ENCODE measurements at places on chromosomes 11 and 22. TPM values are rescaled to one million over a fixed set of nuclear protein-coding genes. Genes with fewer than 3 reads are reported as not detected.

Gene RIN1
- total RNA-seq, result 1.8 TPM

GRCh38 chr11:7364660-7365059 lies 113.0 kb downstream of the SYT9 start:
- DNase-seq, result no peak

Gene CNTN5
- total RNA-seq, result not detected

Gene NPAS4
- 0.89 TPM for total RNA-seq

GRCh38 chr11:43723617-43724016 lies 43.1 kb downstream of the HSD17B12 start:
- no peak for DNase-seq

Gene CDC42BPG
- total RNA-seq, result 32.5 TPM

DNA sequence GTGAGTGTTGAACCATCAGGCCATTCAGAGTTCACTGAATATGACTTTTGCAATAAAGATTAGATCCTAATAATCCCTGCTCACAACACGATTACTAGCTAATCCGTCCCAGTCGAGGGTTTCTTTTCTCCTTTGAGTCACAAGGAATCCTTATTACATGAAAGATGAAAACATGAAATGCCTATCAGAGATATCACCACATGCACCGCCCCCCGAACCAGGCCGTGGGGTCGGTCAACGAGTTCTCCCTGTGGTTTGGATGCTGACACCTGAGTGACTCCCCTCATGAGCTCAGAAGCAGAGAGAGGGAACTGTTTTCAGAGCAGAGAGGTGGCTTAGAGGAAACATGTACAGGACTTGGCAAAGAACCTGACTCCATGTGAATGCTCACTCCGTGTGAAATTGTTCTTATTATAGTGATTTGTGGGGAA lies 263.3 kb downstream of the ETS1 start:
- peak; percentile 19 for DNase-seq

DNA sequence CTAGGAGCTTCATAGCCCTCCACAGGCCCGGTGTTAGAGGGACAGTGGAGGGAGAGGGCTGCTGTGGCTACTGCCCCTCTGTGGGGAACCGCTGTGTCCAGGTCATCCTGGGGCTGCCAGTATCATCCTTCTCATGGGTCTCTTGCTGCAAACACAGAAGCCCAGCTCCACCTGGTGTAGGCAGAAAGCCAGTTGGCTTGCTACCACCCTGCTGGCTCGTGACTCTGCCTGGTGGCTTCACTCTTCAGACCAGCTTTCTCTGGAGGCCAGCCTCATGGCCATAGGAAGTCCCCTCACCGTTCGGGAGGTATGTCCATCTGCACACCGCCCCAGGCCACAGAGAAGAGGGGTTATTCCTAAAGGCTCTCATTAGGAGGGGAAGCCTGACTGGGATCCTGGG lies 19.4 kb upstream of the SUSD2 start:
- DNase-seq, result no peak

Gene OR2D2
- not detected for total RNA-seq

- DNase-seq, result no peak
Measured at GRCh38 chr11:122220321-122220720, 104.3 kb upstream of the BLID start.

Gene MS4A1
- 3.5 TPM for total RNA-seq

GRCh38 chr11:42311514-42311913 lies 852.1 kb upstream of the LRRC4C start:
- DNase-seq, result peak; percentile 19

GRCh38 chr11:26618441-26618840 lies 46.4 kb upstream of the MUC15 start:
- DNase-seq, result no peak

GRCh38 chr11:91819195-91819594 lies 405.4 kb upstream of the FAT3 start:
- DNase-seq, result no peak

Gene TSGA10IP
- total RNA-seq, result not detected

Gene NLRP14
- total RNA-seq, result 0.18 TPM

Gene ANKK1
- total RNA-seq, result not detected

- no peak for DNase-seq
Measured at GRCh38 chr11:89147229-89147628, 30.4 kb upstream of the TYR start.

GRCh38 chr11:128417607-128418324 lies 169.6 kb downstream of the ETS1 start:
- no peak for DNase-seq

- no peak for DNase-seq
Measured at GRCh38 chr22:27573280-27574001, 228.1 kb downstream of the MN1 start.

Data from stomach (tissue), 19 donors.